ENCODE measurements at places on chromosomes 12 and 14. TPM values are rescaled to one million over a fixed set of nuclear protein-coding genes. Genes with fewer than 3 reads are reported as not detected.

DNA sequence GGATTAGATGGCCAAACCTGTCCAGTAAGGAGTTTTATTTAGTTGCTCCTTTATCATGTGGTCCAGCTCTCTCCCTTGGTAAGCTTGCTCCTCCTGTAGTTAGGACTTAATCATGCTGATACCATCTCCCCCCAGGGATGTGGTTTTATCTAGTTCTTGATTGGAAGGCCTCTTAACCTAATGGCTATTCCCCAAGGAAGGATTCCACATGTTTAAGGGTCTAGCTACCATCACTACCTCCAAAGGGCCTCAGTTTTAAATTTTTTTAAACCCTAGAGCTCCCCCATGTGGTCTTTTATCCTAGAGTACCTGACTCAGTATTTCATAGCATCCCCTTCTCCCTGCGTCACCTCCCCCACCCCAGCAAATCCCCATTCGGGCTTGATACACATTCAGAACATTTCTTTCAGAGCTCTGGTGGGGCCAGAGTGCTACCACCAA, 22.5 kb downstream of the MAP3K12 start:
- peaks cover 32% of the 10 kb centered on the region for H3K4me1 ChIP-seq
- no peaks in the 10 kb centered on the region for H3K27me3 ChIP-seq
- H3K27ac ChIP-seq = 0 out of 2 replicates have a peak overlapping the region, but pooled peaks have one; percentile 5
- peaks cover 82% of the 10 kb centered on the region for H3K36me3 ChIP-seq
- no peak overlapping the region for H3K4me3 ChIP-seq

DNA sequence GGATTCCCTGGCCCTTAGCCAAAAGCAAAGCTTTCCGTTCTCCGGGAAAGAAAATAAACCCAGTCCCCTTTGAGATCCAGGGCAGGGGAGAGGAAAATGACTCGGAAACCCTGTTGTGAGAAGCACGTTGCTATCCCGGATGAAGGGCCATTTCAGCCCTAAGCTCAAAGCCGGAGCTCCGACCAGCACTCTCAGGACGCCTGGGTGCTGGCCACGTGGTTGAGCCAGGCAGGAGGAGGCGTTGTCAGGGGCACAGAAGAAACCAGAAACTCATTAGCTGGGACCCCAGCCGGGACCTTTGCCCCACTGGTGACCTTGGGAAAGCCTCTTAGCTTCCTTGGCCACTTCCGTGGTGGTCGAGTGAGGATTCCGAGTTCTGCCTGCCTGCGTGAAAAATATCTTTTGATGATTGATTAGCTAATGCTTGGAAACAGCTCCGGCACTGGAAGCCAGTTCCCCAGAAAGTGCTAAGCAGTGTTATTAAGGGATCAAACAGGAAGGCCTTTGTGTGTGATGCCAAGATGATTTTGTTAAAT, 57.6 kb upstream of the FZD10 start:
- no peak overlapping the region for H3K4me3 ChIP-seq
- no peaks in the 10 kb centered on the region for H3K4me1 ChIP-seq
- H3K27ac ChIP-seq = no peak overlapping the region
- H3K36me3 ChIP-seq = no peaks in the 10 kb centered on the region
- DNase-seq = no peak
- no peaks in the 10 kb centered on the region for H3K27me3 ChIP-seq

Gene GARIN6
- total RNA-seq = not detected

DNA sequence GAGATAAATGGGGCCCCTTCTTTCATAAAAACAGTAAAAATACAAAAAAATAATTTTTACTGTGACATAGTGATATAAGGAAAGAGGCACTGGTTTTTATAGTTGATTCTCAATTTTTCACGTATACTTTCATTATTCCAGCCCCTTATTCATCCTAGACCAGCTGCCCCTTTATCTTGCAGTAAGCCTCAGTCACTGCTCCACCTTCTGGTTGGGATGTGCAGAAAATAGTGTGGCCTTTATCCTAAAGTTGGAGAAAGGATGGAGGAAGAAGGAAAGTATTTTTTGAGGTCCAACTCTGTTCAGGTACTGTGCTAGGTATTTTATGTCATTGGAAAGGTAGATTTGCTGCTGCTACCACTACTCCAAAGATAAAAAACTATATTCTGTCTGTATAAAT, 172.7 kb downstream of the ANO6 start:
- H3K4me3 ChIP-seq = no peak overlapping the region
- peak; percentile 6 for DNase-seq

Gene GNB3
- total RNA-seq = 8.7 TPM
